ENCODE measurements at places on chromosomes 5 and 9.

DNA sequence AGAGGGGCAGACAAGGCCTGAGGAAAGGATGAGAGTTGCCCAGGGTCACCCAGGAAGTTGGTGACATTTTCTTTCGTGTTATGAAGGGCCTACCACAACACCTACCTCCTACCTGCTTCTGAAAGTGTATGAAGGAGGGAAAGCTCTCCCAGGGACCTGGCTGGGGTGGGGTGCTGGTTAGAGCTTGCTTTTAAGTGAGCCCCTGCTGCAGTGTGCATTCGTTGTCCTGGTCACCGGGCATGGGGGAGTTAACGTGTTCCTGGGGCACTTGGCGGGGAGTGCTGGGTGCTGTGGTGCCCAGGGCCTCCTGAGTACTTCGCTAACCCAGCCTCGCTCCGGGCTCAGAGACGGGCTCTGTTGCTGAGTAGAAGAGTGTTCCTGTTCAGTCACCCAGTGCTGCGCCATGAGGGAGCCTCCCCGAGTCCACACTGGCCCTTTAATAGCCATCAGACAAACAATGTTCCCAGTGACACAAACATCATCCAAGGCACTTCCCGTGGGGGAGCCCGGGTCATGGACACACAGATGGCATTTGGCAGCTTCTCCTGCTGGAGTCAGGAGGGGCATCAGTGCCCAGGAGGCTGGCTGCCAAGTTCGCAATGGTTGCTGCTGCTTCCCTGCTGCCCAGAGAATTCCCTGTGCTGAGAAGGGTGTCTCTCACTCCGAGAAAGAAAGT, 85.7 kb downstream of the AMBP start:
- peak; percentile 95 for DNase-seq

GRCh38 chr9:8604201-8604600, 804.6 kb upstream of the DMAC1 start:
- no peak for DNase-seq

DNA sequence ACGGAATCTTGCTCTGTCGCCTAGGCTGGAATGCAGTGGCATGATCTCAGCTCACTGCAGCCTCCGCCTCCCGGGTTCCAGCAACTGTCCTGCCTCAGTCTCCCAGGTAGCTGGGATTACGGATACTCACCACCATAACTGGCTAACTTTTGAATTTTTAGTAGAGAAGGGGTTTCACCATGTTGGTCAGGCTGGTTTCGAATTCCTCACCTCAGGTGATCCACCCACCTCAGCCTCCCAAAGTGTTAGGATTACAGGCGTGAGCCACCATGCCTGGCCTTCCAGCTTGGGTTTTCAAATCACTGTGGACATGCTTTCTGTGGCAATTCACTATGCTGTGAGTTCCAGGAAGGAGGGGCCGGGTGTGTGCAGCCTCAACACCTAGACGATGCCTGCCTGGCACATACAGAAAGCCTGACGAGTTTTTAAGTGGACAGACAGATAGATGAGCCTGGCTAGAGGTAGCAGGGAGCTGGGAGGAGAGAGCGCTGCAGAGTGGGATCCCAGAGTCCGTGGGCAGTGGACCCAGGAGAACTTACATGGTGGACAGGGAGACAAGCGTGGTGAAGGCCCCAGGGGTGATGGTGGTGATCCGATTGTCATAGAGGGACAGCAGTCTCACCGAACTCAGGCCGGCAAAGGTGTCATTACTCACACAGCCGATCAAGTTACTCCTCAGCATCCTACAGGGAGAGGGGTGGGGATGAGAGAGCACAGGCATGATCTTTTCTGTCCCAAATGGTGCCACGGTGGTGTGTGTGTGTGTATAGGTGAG, 173.4 kb upstream of the PANK3 start:
- no peak for DNase-seq

DNA sequence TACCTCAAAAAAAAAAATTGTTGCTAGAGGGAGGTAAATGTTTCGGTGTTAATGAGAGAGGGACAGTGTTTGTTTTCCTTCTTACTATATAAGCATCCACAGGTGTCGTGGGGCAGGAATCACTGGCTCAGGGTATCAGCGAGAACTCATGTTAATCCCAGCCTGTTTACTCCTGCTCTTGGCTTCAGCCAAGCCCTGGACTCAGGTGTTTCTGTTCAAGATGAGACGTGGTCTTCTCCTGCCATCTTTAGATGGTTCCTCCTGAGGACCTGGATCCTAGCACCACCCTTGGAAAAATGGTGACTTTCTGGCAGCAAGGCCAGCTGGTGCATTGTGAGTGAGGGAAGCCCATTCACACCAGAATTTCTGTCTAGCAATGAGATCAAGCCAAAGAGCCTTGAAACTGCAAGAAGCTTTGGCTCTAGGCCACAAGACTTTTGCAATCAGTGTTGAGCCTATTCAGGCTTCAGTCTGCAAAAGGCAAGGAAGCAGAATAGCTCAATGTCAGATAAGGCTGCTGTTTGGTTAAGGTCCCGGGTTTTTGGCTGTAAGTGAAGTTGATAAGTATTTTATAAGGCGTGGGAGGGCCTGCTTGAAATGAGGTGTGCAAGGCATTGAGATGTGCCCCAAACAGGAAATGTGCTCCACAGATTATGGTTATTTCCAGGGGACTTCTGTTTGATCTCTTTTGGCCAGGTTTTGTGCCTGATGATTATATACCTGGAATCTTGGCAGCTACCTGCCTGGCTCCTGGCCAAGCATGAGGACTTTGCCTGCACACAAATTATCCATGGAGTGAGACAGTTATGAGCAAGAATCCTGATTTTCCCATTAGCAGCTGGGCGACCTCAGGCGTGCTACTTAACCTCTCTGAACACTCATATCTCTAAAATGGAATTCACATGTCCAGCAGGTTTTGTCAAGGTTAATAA, 99.8 kb downstream of the TENT4A start:
- DNase-seq = peak; percentile 52

- DNase-seq = no peak
Measured at GRCh38 chr9:86201474-86202337, 57.8 kb downstream of the C9orf153 start.
